ENCODE measurements at places on chromosomes 5 and 9. TPM values are rescaled to one million over a fixed set of nuclear protein-coding genes. Genes with fewer than 3 reads are reported as not detected.

- no peak for DNase-seq
Observed at GRCh38 chr9:16752601-16753000, 117.9 kb downstream of the BNC2 start.

DNA sequence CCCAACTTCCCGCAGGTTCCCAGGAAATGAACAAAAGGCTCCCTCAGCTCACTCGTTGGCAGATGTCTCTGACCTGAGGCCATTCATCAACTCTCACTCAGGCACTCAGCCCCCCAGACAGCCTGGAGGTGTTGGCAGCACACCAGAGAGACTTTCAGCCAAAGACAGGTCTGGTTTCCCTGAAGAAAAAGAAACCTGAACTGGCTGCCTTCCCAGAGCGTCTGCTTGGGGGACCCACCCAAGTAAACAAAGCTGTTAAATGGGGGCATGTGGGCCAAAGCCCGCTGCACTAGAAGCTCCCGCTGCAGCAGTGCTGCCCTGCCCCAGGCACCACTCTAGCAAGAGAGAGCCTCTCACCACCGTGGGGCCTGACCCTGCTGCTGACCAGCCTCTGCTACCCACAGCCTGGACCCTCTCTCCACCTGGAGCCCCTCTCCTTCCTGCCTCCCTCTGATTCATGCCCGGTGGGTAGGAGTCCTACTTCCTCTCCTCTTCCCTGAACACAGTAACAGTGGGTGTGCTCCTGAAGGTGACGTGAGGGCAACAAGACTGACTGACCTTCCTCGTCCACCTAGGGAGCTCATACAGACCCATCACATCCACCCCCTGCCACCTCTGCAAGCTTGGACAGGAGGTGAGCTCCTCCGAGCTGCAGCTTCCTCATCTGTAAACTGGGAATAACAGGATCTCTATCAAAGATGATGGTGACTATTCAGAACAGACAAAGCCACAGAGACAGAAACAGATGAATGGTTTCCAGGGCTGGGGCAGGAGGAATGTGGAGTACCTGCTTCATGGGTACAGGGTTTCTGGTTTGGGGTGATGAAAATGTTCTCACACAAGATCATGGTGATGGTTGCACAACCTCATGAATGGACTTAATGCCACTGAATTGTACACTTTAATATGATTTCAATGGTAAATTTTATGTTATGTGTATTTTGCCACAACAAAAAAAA is 31.0 kb upstream of the GABRP start:
- no peak for DNase-seq

DNA sequence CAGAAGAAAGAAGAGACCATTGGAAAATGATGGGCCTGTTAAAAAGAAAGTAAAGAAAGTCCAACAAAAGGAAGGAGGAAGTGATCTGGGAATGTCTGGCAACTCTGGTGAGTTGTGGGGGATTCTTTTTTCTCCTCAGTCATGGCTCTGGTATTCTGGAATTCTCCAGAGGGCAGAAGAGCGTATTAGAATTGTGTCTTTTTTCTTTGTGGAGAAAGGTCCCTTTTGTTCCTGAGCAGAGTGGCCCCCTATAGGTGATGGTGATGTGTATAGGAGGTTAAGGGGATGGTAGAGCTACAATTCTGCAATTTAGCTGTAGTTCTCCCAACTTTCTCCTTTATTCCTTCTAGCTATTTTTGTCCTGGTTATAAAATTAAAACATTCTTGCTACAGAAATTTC is 1.6 kb upstream of the DHFR start:
- DNase-seq, result no peak

DNA sequence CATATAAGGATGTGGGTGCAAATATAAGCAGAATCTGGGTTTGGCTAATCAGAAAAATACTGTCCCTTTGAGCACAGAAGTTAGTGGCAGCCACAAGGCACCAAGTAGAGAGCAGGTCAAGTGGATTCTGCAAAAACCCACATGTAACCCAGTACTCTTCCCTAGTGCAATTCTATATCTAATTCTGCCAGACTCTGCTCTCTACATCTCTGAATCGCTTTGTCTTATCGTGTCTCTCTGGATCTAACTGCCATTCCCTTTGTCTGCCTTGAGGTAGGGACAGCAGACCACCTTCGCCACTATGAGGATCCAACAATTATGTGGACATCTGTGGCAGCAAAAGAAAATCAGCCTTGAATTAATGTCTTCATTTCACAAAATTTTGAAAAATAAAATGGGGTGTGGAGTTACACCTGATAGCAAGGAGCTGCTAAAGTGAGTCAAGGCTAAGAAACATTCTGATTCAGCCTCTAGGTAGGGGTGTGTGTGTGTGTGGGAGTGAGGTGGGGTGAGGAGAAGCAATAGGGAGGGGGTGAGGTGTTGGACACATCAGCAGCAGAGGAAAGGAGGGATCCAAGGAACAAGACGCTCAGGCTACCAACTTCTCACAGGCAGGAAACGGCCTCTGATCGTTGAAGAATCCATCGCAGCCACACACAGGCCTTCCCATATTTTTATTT is 33.7 kb upstream of the ZNF366 start:
- no peak for DNase-seq

GRCh38 chr5:156295431-156295830 is 31.5 kb upstream of the SGCD start:
- DNase-seq, result no peak

DNA sequence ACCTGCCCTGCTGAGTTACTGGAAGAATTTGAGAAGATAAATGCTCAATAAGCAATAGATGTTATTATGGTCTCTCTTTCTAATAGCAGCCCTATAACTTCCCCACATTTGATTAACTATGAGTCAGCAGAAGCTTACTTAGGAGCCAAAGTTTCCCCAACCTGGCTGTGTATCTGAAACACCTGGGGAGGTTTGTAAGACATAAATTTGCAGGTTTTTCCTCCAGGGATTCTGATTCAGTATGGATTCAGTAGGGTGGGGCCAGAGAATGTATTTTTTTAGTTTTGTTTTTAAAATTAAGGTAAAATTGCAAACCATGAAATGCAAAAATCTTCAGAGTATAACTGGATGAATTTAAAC is 44.9 kb upstream of the GNPDA1 start:
- DNase-seq, result no peak

GRCh38 chr9:134597957-134598883 is 43.4 kb upstream of the COL5A1 start:
- no peak for DNase-seq

DNA sequence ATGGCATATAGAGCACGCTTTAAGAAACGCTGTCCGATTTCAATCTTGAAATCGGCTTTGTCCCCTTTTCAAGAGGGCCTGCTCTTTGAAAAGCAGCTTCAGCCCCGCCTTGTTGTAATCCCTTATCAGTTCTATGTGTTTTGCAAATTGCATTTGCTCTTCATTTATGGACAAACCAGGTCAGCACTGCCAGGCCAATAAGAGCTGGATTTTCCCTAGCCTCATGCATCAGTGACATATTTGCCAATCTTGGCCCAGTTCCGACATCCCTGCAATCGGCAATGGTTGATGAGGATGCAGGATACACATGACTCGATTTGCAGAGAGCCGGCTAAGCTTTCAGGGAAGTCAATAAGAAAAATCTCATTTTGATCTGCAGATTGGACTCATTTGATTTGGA is 529.1 kb upstream of the CLINT1 start:
- DNase-seq, result no peak

- DNase-seq, result peak; percentile 43
Observed at GRCh38 chr9:126301985-126302603, 24.5 kb upstream of the MVB12B start.

DNA sequence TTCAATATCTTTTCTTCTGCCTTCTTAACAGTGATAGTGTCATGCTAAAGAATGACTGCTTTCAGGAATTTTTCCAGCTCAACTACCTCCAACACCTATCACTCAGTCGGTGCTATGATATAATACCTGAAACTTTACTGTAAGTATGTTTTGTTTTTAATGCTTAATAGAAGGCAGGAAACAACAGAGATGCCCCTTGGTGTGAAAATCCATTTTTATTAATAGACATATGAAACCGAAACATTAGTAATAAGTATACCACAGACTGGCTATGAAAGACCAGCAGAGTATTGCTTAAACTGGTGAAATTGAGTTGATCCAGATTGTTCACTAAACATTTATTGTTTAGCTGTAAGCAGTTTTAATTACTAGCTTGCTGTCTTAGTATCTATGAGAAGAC is 25.2 kb downstream of the SKP2 start:
- DNase-seq, result no peak

- DNase-seq, result peak; percentile 24
Observed at GRCh38 chr9:100066539-100066938, 32.3 kb downstream of the ERP44 start.

- no peak for DNase-seq
Observed at GRCh38 chr5:146877178-146877681, 1.3 kb downstream of the PPP2R2B start.

GRCh38 chr5:172633403-172633970 is 7.6 kb upstream of the NEURL1B start:
- DNase-seq, result no peak

DNA sequence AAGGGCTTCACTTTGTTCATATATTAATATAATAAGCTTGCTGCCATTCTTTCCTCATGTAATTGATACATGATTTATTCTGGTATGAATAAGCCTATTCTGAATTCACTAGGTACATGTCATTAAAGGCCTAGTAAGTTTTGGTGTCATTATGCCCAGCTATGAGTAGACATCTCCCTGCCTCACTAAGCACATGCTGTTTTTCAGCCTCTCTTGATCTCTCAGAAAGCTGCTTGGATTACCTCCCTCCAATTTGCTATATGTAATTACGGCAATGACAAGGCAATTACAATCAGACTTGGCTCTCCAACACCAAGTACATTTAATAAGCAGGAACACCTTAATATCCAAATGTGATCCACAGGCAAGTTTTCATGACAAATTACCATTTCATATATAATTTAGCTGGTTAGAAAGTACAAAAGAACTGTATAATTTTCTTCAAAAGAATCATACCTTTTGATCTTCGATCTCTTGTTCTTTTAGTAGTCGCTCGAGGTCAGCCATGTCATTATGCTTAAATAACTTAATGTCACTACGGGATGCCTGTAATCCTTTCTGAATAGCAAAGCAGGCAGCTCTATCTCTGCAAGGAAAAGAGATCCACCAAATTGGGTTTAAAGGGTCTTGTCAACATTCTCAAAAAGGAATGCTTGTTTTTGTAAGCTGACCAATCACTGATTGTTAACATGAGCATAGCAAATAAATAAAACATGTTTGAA is 56.3 kb downstream of the SPTLC1 start:
- no peak for DNase-seq

DNA sequence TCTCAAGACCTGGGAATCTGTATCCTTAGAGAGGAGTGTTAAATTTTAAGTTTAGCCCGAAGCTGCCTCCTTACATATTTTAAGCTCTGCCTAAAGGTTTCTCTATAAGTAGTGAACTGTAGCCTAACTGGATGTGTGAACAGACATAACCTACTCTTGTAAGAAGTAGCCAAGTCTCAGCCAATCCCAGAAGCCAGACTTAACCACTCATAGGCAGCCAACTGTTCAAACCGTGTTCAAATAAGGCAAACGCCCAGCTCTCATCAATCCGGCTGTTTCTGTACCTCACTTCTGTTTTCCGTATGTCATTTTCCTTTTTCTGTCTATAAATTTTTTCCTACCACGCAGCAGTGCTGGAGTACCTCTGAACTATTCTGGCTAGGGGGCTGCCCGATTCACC is 58.7 kb upstream of the HRH2 start:
- DNase-seq, result no peak

DNA sequence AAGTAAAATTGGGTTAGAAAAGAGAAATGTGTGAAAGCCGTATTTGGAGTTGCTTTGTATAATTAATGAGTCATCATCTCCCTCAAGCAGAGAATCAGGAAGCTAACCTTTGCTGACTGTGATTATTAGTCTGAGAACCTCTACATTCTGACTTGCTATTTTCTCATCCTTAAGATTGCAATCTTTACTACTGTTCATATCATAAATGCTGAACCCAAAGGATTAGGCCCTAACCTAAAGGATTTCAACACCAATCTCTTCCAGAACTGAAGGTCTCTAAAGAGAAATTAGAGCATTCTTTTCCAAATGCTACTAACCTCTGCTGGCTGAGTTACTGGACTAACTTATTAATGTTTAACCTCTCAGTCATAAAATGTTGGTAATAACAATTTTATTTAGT is 538.1 kb upstream of the MEF2C start:
- DNase-seq, result no peak

- DNase-seq, result no peak
Observed at GRCh38 chr9:113966394-113966793, 90.3 kb downstream of the ZNF618 start.

GRCh38 chr5:125376059-125376641 is 629.7 kb upstream of the ZNF608 start:
- DNase-seq, result no peak

DNA sequence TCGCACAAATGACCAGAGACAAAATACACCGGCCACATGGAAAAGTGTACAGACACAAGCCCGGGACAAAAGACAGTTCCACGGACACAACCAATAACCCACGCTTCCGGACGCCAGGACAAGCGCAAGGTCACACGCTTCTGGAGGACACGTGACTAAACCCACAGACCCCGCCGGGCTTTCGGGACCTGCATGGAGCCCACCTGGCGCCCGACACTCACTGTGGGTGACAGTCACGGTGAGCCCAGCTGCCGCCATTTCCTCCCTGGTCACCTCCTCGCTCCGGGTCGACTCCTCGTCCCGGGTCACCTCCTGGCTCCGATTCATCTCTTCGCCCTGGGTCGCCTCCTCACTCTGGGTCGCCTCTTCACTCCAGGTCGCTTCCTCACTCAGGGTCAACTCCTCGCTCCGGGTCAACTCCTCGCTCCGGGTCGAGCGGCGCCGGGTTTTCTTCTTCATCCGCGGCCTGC is 470 bp downstream of the BAG1 start:
- peak; percentile 50 for DNase-seq

DNA sequence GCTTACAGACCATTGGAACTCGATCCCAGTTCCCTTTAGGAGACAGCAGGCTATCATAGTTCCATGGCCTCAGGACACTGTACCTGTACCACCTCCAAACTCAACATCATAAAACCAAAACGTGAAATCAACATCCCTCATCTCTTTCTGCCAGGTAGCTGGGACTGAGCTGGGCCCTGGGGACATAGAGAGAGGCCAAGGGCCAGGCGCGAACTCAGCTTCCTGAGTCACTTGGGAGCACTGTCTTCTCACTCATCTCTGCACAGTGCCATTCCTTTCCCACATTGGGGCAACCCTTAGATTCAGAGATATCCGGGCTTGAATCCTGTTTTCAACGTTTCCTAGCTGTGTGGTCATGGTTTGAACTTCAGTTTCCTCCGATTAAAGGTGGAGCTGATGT is 12.2 kb downstream of the DAB2IP start:
- DNase-seq, result no peak

- peak; percentile 39 for DNase-seq
Observed at GRCh38 chr9:120619751-120620655, 40.0 kb upstream of the CDK5RAP2 start.

GRCh38 chr5:141477815-141478214 is 2.0 kb downstream of the PCDHGC3 start:
- no peak for DNase-seq

Gene SOHLH1
- polyA plus RNA-seq, result not detected

Gene PALM2AKAP2
- polyA plus RNA-seq, result 0.08 TPM

Gene LHX6
- polyA plus RNA-seq, result not detected

Gene RASEF
- not detected for polyA plus RNA-seq

Gene PCDHA9
- not detected for polyA plus RNA-seq

Gene CER1
- polyA plus RNA-seq, result not detected

Gene PTGS1
- polyA plus RNA-seq, result 23.1 TPM

Gene DAB2
- polyA plus RNA-seq, result 2.0 TPM
